ENCODE measurements at places on chromosomes 4 and X.

- no peak for DNase-seq
These were observed 139.5 kb upstream of the MAGEB18 start for GRCh38 chrX:25998687-25999086.

- no peak for DNase-seq
These were observed 578 bp downstream of the APOOL start for GRCh38 chrX:85004255-85004654.

- no peak for DNase-seq
These were observed 1210.6 kb downstream of the C4orf33 start for GRCh38 chr4:130306566-130306965.

- DNase-seq, result no peak
These were observed 2.8 kb upstream of the TIFA start for GRCh38 chr4:112288455-112288854.

- DNase-seq, result no peak
These were observed 365.7 kb upstream of the MAD2L1 start for GRCh38 chr4:120432301-120432860.

- DNase-seq, result peak; percentile 27
These were observed 1.6 kb downstream of the CASK start for GRCh38 chrX:41921492-41922430.

GRCh38 chr4:100189820-100190642 lies at the start of gene DDIT4L:
Gene DDIT4L (minus strand): TSS chr4:100190468. CDS start chr4:100189983, 485 bp downstream.
- DNase-seq, result peak; percentile 7

Measured in activated CD4-positive, alpha-beta T cell treated with anti-CD3 and anti-CD28 coated beads, Interleukin-2, amount 50 U/mL, for 1 hour (primary cell).